ENCODE measurements at places on chromosomes 6 and 20.

DNA sequence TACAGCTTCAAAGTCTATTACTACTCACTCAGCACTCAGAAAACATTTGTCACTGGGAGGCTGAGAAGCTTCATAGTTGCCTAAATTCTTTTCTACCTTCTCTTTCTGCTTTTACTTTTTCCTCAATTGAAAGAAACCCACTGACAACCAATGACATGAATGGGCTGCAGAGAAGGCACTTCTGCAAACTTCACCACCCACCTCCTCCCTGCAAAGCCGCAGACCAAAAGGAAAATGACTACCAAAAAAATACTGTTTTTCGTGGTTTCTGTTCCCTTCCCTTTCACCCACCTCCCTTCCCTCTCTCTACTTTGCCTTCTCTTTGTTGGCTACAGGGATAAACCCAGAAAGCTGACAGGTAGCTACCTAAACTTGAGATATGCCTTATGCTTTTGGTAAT lies 3.2 kb downstream of the GNAS-AS1 start:
- DNase-seq = no peak

DNA sequence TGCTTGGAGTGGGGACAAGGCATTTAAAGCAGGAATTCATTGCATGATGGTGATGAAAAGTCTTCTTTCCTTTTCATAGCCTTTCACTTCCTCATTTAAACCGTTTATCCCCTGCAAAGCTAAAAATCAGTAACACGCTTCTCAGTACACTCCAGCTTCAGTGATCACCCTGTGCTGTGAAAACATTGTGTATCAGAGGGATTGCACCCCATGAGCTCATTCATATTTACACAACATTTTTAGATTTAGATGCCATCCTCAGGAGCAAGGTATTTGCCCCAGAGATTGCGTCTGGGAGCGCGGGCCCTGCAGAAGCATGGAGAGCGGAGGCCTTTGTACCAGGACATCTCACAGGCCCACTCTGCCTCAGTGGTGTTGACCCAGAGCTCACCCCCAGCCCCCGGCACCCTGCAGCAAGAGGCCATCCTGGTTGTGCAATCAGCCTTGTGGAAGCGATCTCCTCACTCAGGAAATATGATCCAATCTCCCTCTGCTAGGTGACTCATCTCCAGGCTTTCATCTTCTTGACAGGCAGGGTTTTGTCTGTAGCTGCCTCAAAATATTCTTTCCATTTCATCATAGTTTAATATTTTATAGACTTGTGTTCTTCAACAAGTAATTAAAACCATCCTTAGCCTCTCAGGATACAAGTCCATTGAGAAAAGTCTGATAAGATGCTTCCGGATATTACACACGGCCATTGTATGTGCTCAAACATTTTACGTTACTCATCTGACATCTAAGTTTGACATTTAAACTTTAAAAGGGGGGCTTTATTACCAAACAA lies 38.9 kb upstream of the THBS2 start:
- DNase-seq = no peak

GRCh38 chr6:116096979-116097816 lies 3.5 kb upstream of the NT5DC1 start:
- DNase-seq = no peak

DNA sequence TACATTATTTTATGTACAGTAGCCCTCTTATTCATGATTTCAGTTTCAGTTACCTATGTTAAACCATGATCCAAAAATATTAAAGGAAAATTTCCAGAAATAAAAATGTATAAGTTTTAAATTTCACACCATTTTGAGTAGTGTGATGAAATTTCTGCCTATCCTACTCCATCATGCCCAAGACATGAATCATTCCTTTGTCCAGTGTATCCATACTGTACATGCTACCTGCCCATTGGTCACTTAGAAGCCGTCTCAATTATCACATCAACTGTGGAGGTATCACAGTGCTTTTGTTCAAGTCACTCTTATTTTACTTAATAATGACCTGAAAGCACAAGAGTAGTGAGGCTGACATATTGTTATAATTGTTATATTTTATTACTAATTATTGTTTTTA lies 32.3 kb upstream of the PLCB4 start:
- DNase-seq = no peak

- no peak for DNase-seq
These were observed 26.0 kb downstream of the PRPF6 start for GRCh38 chr20:64006902-64007301.

GRCh38 chr6:22593895-22594294 lies 24.5 kb downstream of the HDGFL1 start:
- no peak for DNase-seq

DNA sequence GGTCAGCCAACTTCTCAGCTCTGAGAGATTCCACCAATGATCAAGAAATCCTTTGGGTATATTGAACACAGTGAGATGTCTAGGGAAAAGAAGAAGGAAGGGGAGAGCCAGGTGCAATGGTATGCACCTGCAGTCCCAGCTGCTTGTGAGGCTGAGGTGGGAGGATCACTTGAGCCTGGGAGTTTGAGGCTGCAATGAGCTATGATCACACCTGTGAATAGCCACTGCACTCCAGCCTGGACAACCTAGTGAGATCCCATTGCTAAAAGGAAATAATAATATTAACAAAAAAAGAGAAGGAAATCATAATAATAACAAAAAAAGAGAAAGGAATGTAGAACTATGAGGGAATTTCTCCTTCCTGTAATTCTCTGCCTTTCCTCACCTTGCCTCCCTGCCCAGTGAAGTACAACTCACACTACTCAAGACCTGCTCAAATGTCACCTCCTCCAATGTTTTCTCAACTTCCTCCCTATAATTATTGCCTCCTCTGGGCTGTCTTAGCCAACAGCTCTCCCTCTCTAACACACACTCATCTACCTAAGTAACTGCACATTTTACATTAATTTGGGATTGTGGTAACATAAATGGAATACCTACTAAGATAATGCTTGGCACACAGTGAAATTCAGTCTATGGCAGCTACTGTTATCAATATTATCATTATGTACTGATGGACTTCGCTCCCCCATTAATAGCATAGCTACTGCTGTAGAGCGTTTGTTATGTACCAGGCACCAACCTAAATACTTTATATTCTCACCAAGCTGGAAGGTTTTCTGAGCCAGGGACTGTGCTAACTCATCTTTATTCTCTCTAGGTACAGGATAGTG lies 103.6 kb downstream of the KIF13A start:
- DNase-seq = no peak

- no peak for DNase-seq
These were observed 170.3 kb upstream of the KCNG1 start for GRCh38 chr20:51193066-51193772.

DNA sequence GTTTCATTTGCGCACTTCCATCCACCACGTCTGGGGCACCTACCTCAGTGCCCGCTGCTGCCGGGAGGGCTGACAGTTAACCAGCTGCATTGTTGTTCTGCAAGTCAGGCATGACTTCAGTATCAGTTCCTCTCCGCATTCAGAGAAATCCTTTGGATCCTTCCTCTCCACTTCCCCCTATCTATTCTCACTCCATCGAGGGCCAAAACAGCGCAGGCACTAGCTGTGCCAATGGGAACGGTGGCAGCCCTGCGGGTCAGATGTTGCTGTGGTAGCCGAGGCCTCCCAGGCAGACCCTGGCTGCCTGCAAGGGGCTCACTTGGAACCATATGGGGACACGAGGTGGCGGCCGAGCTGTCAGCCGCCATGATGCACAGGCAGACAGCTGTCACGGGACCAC lies 64.2 kb upstream of the INSM1 start:
- DNase-seq = no peak

- no peak for DNase-seq
These were observed 26.9 kb downstream of the PXDC1 start for GRCh38 chr6:3724451-3725144.

GRCh38 chr20:19749618-19750071 lies 8.4 kb upstream of the RIN2 start:
- DNase-seq = no peak

DNA sequence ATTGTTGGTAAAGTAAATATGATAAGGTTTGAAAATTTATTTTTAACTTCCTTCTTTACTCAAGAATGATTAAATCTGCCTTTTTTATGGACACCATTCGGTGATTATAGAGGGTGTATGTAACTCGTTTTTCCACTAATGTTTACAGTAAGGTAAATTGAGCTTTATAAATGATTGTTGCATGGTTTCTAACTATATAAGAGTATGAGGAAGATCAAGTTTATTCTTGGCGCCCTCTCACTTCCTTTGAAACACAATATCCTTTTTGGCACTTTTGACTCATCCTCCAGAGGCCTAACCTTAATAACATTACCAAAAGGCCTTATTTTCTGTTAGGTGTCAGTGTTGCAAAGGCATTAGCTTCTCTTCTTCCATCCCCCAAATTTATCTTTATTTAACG lies 41.8 kb upstream of the MTRF1L start:
- DNase-seq = no peak

- DNase-seq = no peak
These were observed 695.0 kb upstream of the GJE1 start for GRCh38 chr6:141437685-141438084.

DNA sequence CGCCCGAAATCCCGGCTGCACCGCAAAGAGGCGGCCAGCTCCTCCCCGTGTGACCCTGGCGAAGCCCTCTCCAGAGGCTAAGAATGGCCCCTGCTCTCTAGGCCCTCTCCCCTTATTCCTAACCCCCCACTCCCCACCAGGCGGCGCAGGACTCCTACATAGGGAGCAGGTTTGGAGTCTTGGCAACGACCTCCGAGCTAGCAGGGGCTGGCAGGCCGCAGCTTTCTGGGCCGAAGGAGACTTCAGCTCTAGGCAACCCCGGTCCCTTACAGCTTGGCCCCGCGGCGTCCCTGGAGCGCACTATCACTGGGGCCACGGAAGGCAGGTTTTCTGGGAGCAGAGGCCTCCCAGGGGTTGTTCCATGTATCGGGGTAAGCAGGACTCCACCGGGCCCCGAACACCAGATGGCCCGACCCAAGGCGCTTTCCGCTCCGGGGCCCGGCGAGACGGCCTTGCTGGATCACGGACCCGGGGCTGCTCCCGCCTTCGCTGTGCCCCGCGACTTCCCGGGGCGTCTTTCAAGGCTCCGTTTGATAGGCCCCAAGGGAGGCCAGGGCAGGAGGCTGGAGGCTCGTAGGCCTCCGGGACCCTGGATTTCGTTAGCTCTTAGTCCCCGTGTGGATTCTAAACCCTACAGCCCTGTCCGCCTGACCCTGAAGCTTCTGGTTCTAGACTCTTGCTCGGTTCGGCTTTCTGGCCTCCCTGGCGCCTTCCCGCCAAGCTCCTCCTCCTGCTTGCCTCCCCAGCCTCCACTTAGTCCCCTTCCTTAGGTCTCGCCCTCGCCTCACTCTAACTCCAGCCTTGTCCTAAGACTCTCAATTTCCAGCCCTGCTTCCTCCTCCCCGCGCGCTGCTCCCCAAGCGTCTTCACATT lies 1.9 kb downstream of the SLC32A1 start:
- no peak for DNase-seq

DNA sequence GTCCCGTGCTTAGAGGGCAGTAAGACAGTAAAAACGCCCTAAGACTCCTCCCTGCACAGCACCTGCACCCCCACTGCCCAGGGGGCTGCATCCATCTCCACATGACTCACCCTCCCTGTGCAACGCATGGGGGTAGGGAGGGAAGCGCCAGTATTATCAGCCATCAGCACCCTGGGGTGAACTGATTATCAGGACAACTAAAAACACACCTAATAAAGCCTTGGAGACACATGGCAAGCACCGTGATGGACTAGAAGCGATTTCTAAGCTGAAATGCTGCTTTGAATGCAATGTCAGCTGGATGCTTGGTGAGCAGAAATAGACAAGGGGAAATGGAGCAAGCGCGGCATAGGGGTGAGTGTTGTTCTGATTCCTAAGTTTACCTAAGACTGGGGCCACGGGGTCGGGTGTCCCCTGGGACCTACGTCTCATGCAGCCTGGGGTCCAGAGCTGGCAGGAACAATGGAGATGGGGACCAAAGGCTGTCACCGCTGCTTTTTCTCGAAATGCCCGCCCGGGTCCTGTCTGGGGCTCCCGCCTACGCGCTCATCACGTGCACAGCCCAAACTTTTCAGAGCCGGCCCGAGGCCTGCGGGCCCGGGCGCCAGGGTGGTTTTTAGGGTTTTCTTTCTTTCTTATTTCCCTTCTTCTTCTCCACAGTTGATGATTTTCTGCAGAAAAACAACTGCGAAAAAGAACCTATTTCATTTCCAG lies 702 bp upstream of the TNFAIP3 start:
- DNase-seq = peak; percentile 54

DNA sequence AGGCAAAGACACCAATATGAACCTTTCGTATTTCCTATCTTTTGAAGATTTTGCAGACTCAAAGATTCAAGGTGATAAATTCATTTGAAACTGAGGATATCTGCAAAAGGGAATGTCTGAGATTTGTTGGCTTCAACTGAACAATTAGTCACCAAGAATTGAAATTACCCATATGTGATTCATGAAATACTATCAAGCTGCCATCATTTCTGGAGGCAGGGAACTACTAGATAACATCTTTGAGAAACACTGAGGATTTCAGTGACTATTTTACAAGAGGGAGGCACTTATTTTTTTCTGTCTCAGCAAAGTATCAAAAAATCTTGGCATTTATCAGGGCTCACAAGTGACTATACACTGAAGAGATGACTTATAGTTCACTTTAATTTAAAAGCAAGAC lies 39.8 kb upstream of the MMS22L start:
- DNase-seq = no peak

DNA sequence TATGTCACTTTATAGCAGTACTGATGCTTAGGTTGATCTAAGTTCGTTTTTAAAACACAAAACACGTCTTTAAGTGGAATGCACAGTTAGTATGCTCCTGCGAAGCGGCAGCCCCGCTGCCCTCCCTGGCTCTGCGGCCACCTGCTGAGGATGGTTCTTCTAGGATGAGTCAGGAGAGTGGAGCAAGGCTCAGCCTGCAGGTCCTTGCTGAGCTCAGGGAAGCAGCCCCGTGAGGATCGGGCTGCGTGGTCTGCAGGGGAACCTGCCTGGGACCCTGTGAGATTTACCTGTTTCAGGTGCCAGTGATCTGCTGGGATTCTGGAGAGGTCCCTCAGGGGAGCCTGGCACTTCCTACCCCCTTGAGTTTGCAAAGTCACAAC lies 57.5 kb downstream of the SYNJ2 start:
- no peak for DNase-seq

- no peak for DNase-seq
These were observed 8.7 kb downstream of the PREX1 start for GRCh38 chr20:48819089-48819488.

- DNase-seq = no peak
These were observed 104.8 kb upstream of the NEDD9 start for GRCh38 chr6:11337306-11337705.

DNA sequence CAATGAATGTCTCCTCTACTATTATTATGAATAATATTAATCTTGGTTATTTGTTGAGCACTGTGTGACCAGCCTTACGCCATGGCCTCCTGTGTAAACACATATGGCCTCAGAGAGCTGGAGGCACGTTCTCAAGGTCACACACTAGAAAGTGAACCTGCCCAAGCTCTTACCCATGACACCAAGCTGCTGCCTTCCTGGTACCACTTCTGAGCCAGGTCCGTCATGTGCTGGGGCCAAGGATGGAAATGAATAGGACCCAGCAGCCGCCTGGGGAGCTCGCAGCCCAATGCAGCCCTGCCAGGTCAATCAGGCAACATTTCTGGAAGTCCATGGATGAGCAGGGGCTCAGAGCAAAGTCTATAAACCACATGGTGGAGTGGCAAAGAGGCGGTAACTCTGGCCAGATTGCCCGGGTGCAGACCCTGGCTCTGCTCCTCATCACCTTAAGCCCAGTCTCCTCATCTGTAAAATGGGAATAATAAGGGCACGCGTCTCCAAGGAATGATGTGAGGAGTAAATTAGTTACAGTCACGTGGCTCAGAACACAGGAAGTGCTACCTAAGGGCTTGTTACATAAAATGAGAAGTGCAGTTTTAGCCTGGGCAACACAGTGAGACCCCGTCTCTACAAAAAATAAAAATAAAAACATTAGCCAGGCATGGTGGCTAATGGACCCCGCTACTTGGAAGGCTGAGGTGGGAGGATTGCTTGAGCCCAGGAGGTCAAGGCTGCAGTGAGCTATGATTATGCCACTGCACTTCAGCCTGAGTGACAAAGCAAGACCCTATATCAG lies 61.5 kb downstream of the JPH2 start:
- no peak for DNase-seq
